ENCODE measurements at places on chromosomes 5 and 9. TPM values are rescaled to one million over a fixed set of nuclear protein-coding genes. Genes with fewer than 3 reads are reported as not detected.

DNA sequence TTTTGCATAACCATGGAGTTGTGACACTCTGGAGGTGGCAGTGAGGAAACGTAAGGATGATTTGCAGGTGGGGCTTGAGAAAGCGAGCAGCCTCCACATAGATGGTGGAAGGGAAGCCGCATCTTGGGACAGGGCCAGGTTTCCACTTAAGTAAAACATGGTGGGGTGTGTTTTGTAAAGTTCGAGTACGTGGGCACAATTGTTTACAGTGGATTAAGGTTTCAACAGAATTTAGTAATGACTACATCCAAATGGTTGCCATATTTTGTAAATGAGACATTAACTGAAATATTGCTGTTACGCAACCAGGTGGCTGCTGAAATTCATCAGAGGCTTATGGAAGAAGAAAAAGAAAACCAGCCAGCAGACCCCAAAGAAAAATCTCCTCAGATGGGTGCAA is 85.4 kb upstream of the IL7R start:
- no peaks in the 10 kb centered on the region for H3K36me3 ChIP-seq
- no peak for DNase-seq
- H3K27me3 ChIP-seq = no peaks in the 10 kb centered on the region
- no peaks in the 10 kb centered on the region for H3K4me1 ChIP-seq
- no peak overlapping the region for H3K27ac ChIP-seq
- H3K4me3 ChIP-seq = no peak overlapping the region

GRCh38 chr9:1722404-1722803 is 292.7 kb upstream of the SMARCA2 start:
- DNase-seq = no peak
- no peaks in the 10 kb centered on the region for H3K4me1 ChIP-seq
- H3K4me3 ChIP-seq = no peak overlapping the region
- no peak overlapping the region for H3K27ac ChIP-seq
- H3K27me3 ChIP-seq = no peaks in the 10 kb centered on the region
- H3K36me3 ChIP-seq = no peaks in the 10 kb centered on the region

DNA sequence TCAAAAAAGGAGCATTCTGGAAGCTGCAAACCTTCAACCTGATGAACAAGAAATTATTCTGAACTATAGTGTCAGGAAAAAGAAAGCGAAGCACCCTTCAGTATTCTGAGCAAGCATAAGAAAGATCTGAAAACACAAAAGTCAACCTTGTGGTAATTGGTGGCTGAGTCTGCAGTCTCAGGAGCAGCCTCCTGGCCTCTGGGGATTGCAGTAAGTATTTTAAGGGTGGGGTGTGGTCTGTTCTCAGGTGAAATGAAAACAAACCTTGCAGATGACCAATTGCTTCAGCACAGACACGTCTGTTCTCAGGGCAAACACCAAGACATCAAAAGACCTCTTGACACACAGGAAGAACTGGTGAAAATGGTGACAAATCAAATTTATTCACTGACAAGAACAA is 147.8 kb upstream of the RAPGEF1 start:
- H3K27ac ChIP-seq = no peak overlapping the region
- H3K4me1 ChIP-seq = peaks cover 5% of the 10 kb centered on the region
- no peaks in the 10 kb centered on the region for H3K27me3 ChIP-seq

DNA sequence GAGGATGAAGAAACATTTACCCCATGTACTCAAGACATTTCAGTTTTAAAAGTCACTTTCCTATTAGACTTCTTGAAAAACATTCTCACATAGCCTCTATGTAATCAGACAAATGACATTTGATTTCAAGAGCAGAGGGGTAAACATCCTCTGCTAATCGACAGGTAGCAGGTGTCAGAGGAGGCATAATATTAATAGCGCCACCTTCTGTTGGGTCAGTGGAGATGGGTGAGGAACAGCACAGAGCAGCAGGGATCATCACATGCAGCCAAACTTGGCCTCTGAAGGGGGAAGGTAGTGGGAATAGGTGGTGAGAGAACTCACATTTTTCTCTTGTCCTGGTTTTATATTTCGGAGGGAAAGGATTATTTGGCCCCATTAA is 3.3 kb upstream of the LSM11 start:
- no peaks in the 10 kb centered on the region for H3K27me3 ChIP-seq
- peaks cover 15% of the 10 kb centered on the region for H3K36me3 ChIP-seq
- no peak overlapping the region for H3K4me3 ChIP-seq

DNA sequence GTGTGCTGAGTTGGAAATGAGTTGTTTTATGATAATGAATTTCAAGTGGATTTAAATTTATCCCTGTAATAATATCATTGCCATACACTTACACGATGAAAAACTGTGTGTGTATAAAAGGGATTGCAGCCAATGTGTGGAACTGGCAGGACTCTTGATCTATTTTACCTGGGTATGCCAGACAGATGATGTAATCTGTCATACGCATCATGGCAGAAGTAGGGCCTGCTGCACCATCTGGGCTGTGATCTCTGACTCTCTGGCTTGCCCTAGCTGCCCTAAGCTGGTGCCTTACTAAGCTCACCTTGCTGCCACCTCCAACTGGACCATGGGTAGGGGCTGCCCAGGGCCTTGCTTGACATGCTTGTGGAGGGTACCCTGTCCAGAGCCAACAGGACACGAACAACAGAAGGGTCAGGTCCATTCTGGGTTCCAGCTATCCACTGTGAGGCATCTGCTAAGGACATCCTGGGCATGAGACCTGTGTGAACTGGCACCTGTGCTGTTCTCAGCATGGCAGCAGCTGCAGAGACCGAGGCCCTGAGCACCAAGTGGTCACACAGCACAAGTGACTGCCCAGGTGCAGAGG is 184.2 kb downstream of the FSTL4 start:
- no peaks in the 10 kb centered on the region for H3K36me3 ChIP-seq
- no peaks in the 10 kb centered on the region for H3K27me3 ChIP-seq
- no peaks in the 10 kb centered on the region for H3K4me1 ChIP-seq
- no peak overlapping the region for H3K27ac ChIP-seq

GRCh38 chr5:172766287-172767108 is 4.5 kb downstream of the DUSP1 start:
- peaks cover 35% of the 10 kb centered on the region for H3K36me3 ChIP-seq
- peak overlapping the region; percentile 84 for H3K4me3 ChIP-seq
- peak; percentile 76 for DNase-seq
- peaks cover 17% of the 10 kb centered on the region for H3K4me1 ChIP-seq

The FOXD4L4 gene
- 0.23 TPM for total RNA-seq

The ABHD17B gene
- total RNA-seq = 14.3 TPM

The PCA3 gene
- not detected for total RNA-seq

The WDR38 gene
- not detected for total RNA-seq

All from upper lobe of right lung (tissue), 1 donor.